ENCODE measurements at places on chromosomes 3 and 15.
A peak's percentile ranks its signal among the peaks of the same experiment; 100 is the strongest.

GRCh38 chr3:5017925-5018531 lies 38.8 kb downstream of the BHLHE40 start:
- DNase-seq = no peak

DNA sequence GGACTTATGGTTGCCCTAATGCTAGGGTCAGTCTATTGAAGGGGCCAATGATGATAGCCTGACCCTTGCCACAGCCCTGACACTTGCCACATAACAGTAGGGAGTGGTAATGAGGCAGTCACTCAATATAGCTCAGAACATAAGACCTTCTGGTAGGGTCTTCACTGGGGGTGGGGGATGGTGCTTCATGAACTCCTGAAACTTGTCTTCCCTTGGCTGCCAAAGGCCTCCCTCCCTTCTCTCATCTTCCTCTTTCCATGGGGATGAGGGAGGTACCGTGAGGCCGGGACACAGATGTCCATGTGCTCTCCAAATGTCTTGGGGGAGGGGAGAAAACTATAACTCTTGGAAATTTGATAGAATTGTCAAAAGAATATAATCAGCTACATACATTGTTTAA lies 21.1 kb upstream of the THSD4 start:
- no peak for DNase-seq

DNA sequence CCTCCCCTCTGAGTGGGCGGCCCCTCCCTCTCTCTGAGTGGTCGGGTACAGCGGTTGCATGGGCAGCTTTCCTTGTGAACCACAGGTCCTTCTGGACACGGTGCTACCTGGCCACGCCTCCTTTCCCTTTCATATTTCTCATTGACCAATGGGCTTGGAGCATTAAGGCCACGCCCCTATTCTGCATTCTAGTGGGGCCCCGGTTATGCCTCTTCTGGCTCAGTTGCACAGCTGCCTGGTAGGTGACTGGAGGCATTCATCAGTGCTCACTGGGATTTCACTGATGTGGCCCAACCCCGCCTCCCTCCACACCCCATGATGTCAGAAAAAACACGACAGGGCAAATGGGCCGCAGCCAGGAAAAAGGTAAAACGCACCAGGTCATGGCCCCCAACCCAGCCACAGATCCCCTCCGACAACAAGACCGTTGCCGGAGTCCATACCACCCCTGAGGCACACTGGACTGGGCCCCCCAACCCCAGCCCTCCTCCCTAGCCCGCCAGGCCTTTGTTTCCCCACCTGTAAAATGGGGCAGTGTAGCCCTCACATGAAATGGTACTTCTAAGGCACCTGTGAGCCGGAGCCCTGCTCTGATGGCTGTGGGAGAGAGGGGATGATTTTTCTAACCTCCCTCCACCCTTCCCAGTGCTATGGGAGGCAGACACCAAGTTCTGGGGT lies 26.3 kb downstream of the NGRN start:
- DNase-seq = peak; percentile 90

- DNase-seq = no peak
These were observed 10.4 kb downstream of the WDR82 start for GRCh38 chr3:52268036-52268435.

DNA sequence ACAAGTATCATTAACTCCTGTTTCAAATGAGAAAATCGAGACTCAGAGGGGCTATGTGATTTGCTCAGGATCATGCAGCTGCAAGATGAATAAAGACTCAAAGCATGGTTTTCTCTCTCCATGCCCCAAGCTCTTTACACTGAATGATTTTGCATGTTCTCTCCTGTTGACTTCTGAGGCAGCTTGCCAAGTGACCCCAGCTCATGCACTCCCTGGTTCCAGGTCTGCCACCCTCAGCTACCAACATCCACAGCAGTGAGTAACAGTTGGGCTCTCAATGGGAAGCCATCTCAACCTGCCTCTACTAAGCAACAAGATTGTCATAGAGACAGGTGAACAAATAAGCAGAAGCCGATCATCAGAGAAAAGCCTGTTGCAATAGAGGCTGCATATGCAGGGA lies 116.9 kb upstream of the GADL1 start:
- no peak for DNase-seq

- no peak for DNase-seq
These were observed 18.4 kb upstream of the KCNMB2 start for GRCh38 chr3:178517665-178518334.

GRCh38 chr3:131018970-131019369 lies 7.7 kb downstream of the ASTE1 start:
- no peak for DNase-seq

GRCh38 chr3:16813336-16813735 lies 71.4 kb upstream of the PLCL2 start:
- DNase-seq = no peak

GRCh38 chr3:190048932-190049441 lies 71.7 kb downstream of the P3H2 start:
- no peak for DNase-seq

DNA sequence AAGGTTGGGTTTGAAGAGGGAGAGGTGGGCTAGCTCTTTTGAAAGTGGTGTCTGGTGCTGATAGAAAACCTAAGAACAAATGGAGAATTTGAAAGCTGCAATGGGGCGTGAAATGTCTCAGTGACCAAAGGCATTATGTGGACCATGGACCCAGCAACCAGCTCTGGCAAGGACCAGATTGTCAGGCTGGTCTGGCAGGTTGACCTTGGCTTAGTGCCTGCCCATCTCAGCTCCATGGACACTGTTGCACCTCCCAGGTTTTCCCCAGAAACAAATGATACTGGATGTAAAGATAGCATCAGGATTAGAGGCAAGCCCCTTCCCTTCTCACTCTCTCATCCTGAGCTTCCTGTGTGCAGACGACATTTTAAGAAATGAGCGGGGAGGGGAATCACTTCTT lies 302.9 kb upstream of the LRRFIP2 start:
- no peak for DNase-seq

DNA sequence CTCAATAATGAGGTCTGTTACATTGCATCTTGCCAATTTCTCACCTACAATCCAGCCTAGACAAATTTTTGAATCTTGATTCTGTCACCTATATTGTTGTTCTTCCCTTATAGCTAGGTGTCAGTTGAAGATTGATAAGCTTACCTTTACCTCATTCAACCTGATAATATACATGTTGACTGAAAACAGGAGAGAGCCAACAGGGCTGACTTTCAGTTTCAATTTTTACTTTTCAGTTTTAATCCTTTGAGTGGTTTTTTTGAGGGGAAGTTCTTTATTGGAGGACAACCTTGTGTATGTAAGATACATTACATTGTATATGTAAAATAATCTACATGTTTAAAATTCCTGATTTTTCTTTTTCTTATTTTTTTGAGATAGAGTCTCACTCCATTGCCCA lies 5.8 kb downstream of the ATP13A5 start:
- DNase-seq = no peak

DNA sequence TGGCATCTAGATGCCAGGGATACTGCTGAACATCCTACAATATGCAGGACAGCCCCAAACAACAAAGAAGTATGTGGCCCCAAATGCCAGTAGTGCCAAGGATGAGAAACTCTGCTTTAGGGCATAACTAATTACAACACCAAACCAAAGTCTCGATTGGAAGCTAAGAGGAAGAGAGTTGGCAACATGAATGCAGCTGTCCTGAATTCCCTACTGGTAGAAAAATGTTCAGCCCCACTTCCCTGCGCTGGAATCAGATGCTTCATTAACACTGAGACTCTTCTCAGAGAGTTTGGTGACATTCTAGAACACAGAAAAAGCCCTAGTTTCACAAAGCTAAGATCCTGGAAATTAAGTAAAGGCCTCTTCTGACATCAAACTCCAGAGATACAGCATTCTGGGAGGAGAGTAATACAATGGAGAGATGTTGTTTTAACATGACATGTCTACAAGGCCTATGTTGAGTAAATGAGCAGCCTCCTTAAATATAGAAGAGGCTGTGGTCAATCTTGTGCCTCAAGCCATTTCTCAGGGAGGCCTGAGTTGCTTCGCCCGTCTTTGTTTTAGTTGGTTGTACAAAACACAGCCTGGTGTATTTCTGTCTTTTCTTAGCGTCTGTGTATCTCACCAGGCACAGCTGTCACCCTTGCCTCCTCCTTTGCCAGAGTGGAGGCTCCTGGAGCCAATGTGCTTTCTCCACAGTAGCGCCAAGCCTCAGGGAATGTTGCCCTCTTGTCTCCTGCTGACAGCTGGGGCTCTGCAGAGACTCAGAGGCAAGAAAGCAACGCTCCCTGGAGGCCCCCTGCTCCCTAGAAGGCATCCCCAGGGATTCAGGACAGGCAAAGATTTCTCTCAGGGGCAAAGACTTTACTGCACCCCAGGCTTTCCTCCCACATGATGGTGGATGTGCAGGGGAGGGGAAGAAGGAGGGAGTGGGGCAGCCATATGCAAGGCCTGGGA lies 25.1 kb upstream of the CTNNB1 start:
- no peak for DNase-seq

DNA sequence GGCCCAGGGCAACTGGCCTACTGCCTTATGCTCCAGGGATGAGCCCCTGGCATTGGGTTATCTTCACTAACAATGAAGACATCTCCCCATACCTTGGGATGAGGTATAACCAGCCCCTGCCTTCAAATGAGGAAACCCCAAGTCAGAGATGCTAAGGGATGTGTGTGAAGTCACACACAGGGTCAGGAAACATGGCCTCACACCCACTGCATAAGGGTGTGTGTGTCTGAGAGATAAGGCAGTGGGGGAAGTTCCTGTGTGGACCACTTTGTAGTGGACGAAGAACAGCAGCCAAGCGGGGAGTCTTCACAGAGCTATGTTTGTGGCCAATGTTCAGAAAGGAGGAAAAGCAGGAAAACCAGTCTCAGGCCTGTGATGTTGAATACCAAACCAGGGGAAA lies 10.5 kb downstream of the ELP6 start:
- DNase-seq = no peak

DNA sequence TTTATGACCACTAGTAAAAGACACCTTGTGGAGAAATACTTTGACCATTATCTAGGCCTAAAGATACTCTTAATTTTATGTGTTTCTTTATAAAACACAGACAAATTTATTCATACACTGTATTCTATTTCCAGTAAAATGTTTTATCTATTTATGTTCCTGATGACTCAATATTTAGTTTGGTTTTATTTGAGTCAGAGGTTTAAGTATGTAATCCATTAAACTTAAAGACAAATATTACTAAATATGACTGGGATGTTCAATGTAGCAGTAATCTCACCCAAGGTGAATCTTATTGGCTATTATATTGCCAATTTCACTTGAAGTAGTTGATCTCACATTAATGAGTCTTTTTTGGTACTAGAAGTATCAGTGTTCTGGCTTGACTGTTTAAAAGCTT lies 799.7 kb downstream of the CADM2 start:
- DNase-seq = no peak

DNA sequence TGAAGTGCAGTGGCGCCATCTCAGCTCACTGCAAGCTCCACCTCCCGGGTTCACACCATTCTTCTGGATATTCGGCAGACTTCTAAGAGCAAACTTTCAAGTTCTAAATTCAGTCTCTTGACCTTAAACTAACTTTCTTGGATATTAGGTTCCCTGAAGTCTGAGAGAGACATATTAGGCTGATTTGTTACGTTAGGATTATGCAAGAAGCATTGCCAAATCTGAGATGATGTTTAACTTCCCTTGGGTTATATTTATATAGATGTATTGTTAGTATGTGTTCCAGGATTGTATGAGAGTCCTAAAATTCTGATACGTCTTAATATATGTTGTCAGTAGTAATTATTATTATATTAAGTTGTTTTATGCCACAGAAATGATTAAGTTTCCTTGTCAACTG lies 80.1 kb downstream of the SLC6A1 start:
- no peak for DNase-seq

- DNase-seq = no peak
These were observed 140.7 kb downstream of the GADL1 start for GRCh38 chr3:30753766-30754165.

GRCh38 chr3:8442993-8443650 lies 58.5 kb upstream of the LMCD1 start:
- no peak for DNase-seq

GRCh38 chr3:17013050-17013449 lies 128.3 kb downstream of the PLCL2 start:
- DNase-seq = no peak

- DNase-seq = no peak
These were observed 3.8 kb upstream of the ABTB1 start for GRCh38 chr3:127668906-127669305.

Data from Karpas-422 (cell line).